NCI-H187 treated with DMSO at 0.1 percent for 48 hours (cell line): ENCODE measurements at places on chromosomes 6 and 20.

DNA sequence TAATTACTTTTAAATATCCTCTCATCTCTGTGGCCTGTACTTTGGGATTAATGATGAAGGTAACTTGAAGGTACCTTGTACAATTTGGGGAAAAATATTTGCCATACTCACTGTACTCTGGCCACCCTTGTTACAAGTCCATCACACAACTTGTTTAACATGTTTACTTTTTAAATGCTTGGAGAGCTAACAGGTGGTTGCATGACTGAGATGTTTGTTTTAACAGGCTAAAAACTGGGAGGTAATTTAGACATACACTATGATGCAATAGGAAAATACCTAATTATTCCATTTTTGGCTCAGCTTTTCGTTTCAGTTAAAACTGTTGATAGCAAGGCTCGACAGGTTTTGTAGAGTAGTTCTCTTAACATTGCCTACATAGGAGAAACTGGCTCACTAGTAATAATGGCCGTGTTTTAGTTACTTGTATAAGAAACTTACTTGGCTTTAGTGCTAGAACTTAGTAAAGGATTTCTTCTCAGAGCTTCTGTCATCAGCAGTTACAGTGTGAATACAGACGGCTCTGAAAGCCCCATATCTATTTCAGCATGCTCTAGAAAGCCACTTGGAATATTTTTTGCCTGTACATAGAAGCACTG, 489.8 kb upstream of the SOX4 start:
- no peak for DNase-seq

DNA sequence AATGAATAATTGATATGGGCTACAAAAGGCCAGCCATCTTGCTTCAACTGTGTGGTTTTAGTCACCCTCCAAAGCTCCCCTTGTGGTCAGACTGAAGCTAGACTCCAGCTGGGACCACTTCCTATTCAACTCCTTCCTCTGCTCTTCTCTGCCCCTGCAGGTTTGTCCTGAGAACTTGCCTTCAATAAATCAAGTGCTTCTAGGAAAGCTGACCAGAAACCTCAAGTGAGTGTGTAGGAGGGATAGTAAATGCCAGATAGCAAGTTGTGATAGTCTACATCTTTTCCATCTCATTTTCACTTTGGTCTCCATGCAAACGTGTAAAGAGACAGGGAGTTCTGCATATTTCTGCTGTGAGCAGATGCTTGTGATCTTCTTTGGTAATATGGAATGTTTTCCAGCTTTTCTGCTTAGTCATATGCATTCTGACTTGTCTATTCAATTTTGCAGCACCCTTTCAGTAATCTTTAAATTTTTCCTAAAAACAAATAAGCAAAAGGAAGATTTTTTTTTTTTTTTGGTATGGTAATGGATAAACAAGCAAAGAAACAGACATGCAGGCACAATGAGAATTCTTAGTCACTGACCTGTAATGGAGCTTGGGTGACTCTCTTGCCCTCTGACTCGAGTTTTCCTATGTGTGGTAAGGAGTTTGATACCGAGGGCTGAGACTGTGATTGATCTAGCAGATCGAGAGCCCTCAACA, 201.3 kb upstream of the BTBD3 start:
- DNase-seq: no peak

- DNase-seq: no peak
Observed at GRCh38 chr6:20233007-20233730, 20.9 kb upstream of the MBOAT1 start.

DNA sequence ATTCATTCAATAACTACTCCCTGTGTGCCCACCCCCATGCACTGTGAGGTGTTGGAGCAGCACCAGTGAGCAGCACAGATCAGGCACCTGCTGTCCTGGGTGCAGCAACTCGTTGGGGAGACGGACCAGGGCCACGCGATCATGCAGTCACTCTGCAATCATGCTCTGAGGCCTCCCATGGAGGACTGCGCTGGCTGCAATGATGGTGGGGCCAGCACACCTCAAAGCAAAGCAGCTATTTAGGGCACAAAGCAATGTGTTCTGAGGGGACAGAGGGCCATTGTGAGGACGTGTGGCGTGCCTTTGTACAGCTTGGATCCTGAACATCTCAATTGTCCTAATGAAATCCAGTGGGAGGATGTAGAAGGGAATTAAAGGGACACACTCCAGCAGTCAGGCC, 41.0 kb upstream of the MPC1 start:
- DNase-seq: no peak

DNA sequence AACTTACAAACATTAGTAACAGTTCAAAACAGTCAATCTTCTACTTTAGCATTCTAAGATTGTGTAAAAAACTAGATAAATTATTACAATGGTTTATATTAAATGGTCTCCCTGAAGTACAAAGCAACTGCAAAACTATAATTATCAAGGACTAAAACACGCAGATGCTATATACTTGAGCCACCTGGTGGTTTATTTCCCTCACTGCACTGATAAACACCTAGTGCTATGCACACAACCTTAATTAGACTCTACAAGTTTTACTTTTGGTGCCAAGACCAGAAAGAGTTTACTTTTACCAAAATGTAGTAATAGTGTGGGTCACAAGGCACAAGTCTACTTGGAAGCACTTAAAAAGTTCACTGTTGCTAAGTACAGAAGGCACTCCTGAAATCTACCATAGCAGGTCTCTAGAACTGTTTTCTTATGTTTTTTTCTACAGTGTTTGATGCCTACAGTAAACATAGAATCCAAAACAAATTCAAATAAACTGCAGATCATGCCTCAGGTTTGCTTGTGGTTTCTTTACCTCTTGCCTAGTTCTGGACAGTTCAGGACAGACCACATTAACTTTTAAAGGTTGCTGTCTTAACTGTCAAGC, 49.2 kb downstream of the GMDS start:
- DNase-seq: no peak

DNA sequence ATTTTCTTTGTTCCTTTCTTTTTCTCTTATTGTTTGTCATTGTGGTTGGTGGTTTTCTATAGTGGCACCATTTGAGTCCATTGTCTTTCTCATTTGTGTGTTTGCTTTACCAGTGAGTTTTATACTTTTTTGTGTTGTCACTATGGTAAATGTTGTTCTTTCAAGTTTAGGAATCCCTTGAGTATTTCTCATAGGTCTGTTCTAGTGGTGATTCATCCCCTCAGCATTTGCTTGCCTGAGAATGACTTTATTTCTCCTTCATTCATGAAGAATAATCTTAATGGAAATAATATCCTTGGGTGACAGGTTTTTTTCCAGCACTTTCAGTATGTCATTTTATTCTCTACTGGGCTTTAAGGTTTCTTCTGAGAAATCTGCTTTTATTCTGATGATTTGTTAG, 209.2 kb upstream of the ASCC3 start:
- DNase-seq: no peak

- no peak for DNase-seq
Observed at GRCh38 chr20:49833483-49833882, 20.9 kb downstream of the SLC9A8 start.
